ENCODE measurements at places on chromosomes 11 and 22.

DNA sequence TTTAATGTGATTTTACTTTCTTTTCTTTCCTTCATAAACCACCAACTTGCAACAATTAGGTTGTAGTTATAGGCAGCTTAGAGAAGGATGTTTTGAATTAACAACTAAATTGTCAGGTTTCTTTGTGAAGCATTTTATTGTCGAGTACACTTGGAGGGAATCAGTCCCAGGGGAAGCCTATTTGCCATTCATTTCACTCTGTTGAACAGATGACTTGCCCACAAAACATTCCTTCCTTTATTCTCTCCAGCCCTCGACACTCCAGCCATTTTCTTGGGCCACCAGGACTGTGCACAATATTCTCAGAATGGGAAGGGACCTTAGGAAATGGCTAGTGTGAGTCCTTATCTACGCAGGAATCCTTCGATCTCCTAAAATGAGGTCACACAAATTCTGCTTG lies 620.6 kb downstream of the SOX6 start:
- DNase-seq: no peak

- DNase-seq: no peak
These were observed 23.8 kb upstream of the IGSF22 start for GRCh38 chr11:18749681-18750319.

GRCh38 chr11:124446916-124447315 lies 1.4 kb upstream of the OR8B8 start:
- no peak for DNase-seq

DNA sequence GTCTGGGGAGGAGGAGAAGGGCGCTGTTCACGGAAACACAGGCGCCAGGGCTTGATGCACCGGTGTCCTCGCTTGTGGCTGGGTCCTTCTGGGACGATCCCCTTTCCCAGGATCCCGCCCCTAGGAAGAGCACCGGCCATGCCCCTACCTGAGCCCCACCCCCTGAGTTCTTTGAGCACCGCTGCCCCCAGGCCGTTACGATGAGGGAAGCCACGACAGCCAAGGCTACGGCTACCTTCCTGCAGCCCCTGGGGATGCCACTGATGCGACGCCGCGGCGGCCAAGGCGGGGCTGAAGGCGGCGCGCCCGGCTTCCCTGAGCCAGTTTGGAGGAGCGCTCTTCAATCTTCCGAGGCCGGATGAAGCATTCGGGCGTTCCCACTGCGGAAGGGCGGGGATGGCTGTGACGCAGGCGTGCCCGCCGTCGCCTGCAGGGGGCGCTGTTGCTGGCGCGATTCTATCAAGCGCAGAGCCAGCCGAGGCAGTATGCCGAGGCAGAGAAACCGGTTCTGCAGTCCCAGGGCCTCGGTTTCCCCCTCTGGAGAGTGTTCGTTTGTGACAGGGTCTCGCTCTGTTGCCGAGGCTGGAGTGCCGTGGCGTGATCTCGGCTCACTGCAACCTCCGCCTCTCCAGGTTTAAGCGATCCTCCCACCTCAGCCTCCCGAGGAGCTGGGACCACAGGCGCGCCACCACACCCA lies 9.7 kb upstream of the NEFH start:
- DNase-seq: peak; percentile 79

GRCh38 chr11:43758927-43759326 lies 78.4 kb downstream of the HSD17B12 start:
- DNase-seq: no peak

DNA sequence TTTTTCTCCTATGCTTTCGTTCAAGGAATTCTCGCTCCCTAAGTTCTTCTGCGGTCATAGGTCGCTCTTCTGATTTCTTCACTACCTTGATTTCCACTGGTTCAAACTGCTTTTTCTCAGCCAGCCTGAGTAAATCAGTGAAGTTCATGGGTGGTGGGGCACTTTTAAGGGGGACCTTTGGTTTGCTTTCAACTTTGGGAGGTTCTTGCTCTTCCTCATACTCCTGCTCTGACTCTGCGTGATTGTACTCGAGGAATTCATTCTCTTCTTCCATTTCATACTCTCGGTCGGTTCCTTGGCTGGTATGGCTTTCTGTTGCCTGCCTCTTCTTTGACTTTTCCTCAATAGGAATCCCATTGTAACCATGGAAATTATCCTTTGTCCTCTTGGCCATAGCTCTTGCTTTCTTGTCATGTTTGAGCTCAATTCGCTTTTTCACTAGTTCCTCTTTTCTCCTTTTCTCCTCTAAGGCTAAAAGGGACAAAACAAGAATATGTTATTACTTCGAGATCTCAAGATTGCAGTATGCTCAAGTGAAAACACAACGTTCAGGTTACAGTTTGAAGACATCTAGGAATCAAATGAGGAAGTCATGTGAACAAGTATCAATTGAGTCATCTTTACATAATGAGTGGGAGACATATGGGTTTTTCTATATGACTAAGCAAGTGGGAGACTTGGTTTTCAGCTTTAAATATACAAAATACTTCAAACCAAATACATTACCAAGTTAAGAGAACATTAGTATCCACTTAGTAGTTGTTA lies 16.2 kb downstream of the MISFA start:
- DNase-seq: no peak

DNA sequence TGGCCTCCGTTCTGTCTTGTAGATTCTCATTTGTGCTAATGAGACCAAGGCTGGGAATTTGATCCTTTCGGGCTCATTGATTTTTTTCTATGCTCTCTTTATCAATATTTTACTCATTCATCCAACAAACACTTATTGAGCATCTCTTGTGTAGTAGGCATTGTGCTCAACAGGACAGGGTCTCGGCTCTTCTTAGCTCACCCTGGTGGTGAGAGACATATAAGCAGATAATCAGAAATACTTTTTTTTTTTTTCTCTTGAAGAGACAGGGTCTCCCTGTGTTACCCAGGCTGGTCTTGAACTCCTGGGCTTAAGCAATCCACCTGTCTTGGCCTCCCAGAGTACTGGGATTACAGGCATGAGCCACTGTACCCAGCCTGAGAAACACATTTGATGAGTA lies 48.0 kb upstream of the SLC5A1 start:
- no peak for DNase-seq

- no peak for DNase-seq
These were observed 2.4 kb downstream of the GRK3 start for GRCh38 chr22:25566898-25567235.

DNA sequence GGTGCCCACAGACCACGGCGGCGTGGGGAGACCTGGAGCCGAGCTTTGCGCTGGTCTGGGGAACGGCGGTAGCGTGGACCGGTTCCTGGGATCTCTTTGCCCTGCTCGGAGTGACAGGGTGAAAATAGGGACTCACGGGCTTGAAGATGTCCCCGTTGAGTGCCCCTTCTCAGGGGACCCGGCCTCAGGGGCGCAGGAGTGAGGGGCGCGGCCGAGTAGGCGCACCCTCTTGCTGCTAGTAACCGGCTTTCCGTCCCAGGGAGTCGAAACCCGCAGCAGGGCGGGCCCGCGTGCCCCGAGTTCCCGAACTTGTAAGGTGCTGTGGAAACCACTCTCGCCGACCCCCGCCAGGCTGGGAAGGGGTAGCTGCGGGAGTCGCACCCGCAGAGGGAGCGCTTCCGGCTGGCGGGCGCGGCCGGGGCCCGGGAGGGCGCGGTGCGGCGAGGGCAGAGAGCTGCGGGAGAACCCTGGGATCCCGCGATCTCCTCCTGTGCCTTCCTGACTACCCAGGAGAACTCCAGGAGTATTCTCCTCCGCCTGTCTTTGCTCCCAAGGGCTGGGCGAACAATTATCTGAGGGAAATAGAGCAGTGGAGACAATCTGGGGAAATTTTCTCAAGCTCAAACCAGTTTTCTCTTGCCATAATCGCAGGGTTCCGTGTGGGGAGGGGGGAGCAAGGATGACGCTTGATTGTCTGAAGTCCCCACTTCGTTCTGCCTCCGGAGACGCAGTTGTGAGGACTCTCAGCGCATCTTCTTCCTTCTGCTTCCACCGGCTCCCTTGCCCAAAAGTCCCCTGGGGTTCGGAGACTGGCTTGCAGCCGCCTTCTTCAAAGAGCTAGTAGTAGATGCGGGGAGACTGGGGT lies 666 bp downstream of the NELL1 start:
- DNase-seq: no peak

- DNase-seq: no peak
These were observed 4.2 kb upstream of the LRRC32 start for GRCh38 chr11:76674517-76675400.

GRCh38 chr11:11137339-11137738 lies 215.7 kb downstream of the CSNK2A3 start:
- no peak for DNase-seq

DNA sequence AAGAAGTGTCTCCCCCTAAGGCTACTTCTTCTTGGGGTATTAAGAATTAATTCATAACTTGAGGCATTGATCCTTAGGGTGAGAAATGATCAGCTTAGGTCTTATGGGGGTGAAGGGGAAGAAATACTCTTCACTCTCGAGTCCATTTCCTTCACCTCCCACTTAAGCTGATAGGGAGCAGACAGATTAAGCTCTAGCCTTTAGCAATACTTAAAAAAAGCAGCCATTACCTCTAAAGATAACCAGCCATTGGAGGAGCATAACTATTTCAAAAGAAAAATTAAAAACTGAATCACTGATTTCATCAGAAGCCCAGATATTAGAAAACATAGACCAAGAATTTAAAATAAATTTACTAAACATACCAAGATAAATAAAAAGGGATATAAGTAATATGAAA lies 60.5 kb downstream of the ENTHD1 start:
- DNase-seq: no peak

DNA sequence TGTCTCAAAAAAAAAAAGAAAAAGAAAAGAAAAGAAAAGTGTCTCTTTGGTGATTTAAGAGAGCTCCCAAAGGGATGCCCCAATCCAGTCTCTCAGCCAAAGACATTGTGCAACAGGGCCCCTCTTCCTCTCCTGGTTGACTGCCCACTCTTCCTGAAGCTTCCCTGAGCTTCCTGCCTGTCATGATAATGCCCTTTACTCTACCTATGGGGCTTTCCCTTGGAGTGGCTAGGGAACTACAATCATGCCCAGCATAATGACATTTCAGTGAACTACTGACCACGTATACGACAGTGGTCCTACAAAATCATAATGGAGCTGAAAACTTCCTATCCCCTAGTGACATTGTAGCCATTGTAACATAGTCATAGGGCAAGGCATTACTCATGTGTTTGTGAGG lies 118.0 kb downstream of the RASSF10 start:
- DNase-seq: no peak

- DNase-seq: no peak
These were observed 2.0 kb upstream of the KCNJ1 start for GRCh38 chr11:128868841-128869671.

GRCh38 chr11:12811861-12812260 lies 137.6 kb downstream of the TEAD1 start:
- no peak for DNase-seq

DNA sequence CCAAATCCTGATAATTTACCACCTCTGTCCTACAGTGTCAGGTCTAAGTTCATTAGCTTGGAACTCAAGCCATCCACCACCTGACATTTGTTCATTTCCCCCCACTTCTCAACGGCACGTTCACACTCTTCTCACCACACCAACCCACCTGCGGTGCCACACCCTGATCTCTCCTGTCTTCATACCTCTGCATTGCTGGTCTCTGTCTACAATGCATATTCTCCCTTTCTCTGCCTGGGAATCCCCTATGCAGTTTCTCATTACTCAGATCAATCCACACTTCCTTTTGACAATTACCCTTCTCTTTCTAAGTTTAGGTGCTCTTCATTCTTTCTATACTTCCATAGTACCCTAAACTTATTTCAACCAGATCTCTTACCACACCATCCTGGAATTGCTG lies 20.4 kb upstream of the EMSY start:
- DNase-seq: peak; percentile 11

- DNase-seq: peak; percentile 10
These were observed at the start of gene USH1C for GRCh38 chr11:17544181-17544622. Gene USH1C (minus strand): TSS chr11:17544416. CDS start chr11:17544307, 109 bp downstream.

DNA sequence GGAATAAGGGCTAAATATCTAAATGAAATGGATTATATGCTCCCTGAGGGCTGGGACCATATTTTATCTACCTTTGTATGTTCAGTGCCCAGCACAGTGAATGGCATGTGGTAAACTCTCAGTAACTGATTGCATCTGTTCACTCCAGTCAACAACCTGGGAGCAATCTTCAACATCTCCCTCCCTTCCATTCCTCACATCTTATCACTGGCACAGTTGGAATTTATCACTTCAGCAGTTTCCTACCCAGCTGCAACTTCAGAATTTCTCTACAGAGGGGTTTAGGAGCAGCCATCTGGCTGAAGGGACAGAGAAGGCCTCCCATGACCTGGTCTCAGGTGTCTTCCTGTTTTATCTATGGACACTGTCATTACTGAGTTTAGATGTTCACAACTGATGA lies 9.8 kb upstream of the SIK2 start:
- DNase-seq: no peak

DNA sequence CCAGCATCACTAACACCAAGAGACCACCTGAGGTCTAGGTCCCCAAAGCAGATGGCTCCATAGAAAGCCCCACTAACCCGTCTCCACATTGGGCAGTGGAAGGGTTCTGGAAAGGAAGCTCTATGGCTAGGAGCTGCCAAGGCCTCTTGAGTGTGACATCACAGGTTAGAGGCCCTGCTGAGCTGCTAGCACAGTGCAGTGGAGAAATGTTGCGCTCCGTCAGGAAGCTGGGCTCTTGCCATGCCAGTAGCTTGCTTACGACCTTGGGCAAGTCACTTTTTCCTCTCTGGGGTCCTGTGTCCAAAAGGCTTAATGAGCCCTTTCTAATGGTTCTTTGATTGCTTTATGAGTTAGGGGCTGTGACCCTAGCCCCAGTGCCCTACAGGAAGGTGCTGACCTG lies 10.6 kb downstream of the PIK3IP1 start:
- no peak for DNase-seq

GRCh38 chr11:109885006-109885405 lies 208.2 kb upstream of the ZC3H12C start:
- DNase-seq: no peak

GRCh38 chr22:37354670-37355069 lies 72.4 kb downstream of the CYTH4 start:
- no peak for DNase-seq

DNA sequence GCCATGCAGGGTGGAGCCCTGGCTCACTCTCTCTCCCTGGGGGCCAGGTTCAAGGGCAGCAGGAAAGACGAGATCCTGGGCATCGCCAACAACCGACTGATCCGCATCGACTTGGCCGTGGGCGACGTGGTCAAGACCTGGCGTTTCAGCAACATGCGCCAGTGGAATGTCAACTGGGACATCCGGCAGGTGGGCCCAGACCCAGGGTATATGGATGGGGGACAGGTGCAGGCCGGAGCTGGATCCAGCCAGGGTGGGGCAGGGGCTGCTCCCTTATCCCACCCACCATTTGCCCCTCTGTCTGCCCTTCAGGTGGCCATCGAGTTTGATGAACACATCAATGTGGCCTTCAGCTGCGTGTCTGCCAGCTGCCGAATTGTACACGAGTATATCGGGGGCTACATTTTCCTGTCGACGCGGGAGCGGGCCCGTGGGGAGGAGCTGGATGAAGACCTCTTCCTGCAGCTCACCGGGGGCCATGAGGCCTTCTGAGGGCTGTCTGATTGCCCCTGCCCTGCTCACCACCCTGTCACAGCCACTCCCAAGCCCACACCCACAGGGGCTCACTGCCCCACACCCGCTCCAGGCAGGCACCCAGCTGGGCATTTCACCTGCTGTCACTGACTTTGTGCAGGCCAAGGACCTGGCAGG lies 2.9 kb downstream of the TRPT1 start:
- DNase-seq: no peak

- DNase-seq: no peak
These were observed 87.7 kb downstream of the CHST1 start for GRCh38 chr11:45577752-45578151.

GRCh38 chr11:76462317-76462716 lies 17.5 kb downstream of the EMSY start:
- no peak for DNase-seq
